ENCODE measurements at places on chromosomes 6 and 20.

DNA sequence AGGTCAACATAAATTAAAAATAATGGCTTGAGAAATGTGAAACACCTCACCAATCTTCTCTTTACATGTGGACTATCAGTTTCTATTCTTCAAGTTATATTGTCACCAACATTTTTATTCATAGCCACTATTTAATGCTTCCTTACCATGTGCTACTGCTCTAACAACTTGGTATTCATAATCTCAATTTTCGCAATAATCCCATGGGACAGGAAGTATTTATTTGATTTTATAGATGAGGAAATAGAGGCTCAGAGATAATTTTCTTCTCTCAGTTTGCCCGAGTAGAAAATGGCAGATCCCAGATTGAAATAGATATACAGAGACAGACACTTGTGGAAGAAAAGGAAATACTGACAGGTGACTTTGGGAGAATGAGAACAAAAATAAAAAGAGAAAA lies 66.6 kb downstream of the FAM83B start:
- no peak for DNase-seq

DNA sequence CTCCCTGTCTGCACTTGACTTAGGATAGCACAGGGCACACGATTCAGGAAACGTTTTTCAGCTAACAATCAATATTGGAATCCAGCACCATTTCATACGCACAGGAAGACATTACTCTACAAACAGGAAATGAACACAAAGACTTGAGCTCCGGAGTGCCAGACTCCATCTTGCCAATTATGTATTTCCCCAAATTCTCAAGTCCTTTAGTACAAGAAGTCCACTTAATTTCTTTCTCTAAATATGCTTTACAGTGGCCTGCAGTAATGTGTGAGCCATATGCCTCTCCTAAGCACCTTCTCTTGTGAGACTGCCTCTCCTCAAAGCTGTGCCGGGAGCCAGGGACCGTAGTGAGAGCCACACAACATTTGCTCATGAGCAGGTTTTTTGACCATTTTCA lies 168.2 kb downstream of the THBS2 start:
- DNase-seq: no peak

DNA sequence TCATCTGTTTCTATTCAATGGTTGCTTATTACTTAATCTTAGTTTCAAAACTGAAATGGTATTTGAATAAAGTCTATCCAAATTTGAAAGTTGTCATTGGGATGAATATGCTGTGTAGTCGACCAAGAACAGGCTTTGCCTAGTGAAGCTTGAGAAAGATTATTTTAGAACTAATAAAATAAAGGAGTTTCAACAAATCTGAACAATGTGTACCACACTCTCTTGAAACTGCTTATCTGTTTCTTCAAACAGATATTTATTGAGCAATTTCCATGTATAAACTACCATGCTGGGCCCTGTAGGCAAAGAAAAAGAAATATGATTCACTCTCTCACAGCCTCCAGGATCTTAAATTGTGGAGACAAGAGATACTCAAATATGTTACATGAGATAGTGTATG lies 174.4 kb downstream of the OGFRL1 start:
- DNase-seq: no peak

- DNase-seq: no peak
Observed at GRCh38 chr6:6867404-6867799, 240.4 kb upstream of the RREB1 start.

GRCh38 chr20:41095110-41095969 lies 42.0 kb upstream of the PLCG1 start:
- peak; percentile 58 for DNase-seq

GRCh38 chr6:34650823-34651222 lies 45.7 kb downstream of the ILRUN start:
- DNase-seq: no peak

GRCh38 chr20:19785173-19785982 lies 27.3 kb downstream of the RIN2 start:
- no peak for DNase-seq

- DNase-seq: peak; percentile 20
Observed at GRCh38 chr6:78810146-78810545, 57.2 kb upstream of the IRAK1BP1 start.

GRCh38 chr6:106724848-106725247 lies 95.5 kb downstream of the QRSL1 start:
- no peak for DNase-seq

DNA sequence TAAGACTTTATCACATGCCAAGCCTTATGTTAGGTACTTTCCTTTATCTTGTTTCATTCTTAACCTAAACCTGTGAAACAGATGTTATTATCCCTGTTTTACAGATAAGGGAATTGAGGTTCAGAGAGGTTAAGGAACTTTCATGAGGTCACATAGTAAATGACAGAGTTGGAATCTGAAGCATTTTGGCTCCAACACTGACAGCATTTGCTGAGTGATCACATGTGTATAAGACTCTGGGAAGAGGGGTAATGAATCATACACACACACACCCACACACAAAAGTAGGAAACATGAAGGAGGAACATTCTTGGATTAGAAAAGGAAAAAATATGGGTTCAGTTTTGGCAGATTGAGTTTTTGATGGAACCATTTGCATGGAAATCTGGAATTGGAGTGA lies 212.5 kb downstream of the GJA1 start:
- DNase-seq: no peak

- no peak for DNase-seq
Observed at GRCh38 chr6:116866281-116866871, 10.7 kb upstream of the RFX6 start.

GRCh38 chr20:51043811-51044210 lies 20.9 kb upstream of the KCNG1 start:
- DNase-seq: no peak

- DNase-seq: no peak
Observed at GRCh38 chr6:22113026-22113766, 183.6 kb downstream of the PRL start.

DNA sequence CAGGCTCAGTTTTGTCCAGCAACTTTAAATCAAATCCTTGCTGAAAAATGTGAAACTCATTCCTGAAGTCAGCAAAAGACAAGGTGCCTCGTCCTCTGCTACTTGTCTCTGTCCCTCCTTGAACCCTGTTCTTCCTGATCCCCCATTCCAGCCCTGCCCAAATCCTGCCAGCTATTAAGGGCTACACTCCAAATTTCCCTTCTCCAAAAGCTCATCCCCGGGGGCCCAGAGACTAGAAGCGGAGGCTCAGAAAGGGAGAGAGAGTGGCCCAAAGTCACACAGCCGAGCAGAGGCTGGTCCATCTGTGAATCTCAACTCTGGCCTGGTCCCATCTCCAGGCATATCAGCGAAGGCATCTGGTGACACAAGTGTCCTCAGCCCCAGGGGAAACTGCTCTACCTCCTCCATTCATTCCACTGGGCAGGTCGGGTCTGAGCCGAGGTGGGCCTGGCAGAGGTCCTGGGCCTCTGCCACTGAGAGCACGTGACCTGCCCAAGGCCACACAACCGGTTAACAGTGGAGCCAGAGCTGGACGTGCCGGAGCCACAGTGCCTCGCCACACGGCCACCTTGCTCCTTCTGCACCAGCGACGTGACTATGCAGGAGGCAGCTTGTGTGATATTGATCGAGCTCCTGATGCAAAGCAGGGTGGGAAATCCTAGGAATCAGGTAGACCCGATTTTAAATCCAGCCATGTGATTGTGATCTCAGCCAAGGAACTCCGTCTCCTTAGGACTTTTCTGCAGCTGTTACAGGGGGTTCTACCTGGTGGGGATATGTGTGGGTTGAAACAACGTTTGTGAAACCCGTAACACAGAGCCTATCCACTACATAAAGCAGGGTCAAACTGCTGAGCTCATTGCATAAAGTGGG lies 28.6 kb downstream of the NOL4L start:
- no peak for DNase-seq

GRCh38 chr20:8213831-8214587 lies 81.9 kb downstream of the PLCB1 start:
- DNase-seq: peak; percentile 32

- DNase-seq: no peak
Observed at GRCh38 chr6:31871046-31871659, 7.6 kb downstream of the SLC44A4 start.

DNA sequence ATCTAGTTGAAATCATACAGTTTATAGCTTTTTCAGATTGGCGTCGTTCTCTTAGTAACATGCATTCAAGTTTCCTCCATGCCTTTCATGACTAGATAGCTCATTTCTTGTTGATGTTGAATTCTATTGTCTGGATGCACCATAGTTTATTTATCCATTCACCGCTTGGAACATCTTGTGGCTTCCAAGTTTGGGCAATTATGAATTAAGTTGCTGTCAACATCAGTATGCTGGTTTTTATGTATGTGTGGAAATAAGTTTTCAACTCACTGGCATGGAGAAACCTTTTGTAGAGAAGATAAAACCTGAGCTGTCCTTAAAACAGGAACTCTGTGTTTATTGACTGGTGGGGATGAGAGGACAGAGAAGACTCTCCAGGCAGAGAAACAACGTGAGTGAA lies 248.0 kb downstream of the CDC5L start:
- DNase-seq: no peak

DNA sequence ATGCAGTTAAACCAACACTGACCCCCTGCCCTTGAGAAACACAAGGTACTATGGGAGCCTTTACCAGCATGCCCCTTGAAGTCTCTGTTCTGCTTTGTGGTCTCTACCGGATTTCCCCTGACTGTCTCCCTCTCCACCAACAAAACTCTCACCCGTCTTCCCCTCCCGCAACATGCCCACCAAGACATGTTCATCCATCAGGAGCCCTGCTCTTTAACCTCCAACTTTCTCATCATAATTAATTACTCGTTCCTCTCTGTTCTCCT lies 1.1 kb downstream of the ZNF165 start:
- DNase-seq: peak; percentile 73

GRCh38 chr6:130697271-130697994 lies 129.8 kb upstream of the SMLR1 start:
- no peak for DNase-seq

DNA sequence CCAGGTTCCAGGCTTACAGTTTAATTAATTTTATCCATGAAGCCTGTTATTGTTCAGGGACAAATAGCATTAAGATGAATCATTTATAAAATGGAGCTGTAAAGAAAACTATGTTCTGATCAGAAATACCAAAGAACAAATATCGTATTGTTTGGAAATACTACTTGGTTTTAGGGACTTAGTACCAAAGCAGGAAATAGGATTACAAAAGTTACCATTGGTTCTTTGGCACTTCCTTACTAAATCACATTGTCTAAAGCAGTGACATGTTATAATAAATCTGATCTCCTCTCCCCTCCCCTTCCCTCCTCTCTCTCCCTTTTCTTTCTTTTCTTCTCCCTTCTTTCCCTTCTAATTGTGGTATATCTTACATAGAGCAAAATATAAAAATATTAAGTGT lies 29.6 kb downstream of the CRYBG1 start:
- DNase-seq: no peak

- no peak for DNase-seq
Observed at GRCh38 chr6:31691564-31692108, 10.8 kb upstream of the LY6G5C start.

DNA sequence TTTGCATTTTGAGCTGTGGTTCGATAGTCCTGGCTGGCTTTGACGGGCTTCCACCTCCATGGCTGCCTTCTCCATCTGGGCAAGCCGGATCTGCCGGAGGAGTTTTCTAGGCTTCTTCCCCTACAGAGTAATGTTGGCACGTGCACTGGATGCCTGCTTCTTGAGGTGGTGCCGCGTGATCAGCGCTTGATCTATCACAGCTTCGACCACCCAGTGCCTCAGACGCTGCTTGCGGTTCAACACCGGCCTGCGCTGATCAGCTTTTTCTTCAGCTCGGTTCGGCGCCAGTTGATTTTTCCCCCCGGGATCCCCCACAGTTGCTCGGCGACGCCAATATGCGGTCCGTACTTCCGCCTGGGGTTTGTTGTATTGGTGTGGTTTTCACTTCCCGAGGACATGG lies 23.5 kb downstream of the FBXO5 start:
- no peak for DNase-seq

DNA sequence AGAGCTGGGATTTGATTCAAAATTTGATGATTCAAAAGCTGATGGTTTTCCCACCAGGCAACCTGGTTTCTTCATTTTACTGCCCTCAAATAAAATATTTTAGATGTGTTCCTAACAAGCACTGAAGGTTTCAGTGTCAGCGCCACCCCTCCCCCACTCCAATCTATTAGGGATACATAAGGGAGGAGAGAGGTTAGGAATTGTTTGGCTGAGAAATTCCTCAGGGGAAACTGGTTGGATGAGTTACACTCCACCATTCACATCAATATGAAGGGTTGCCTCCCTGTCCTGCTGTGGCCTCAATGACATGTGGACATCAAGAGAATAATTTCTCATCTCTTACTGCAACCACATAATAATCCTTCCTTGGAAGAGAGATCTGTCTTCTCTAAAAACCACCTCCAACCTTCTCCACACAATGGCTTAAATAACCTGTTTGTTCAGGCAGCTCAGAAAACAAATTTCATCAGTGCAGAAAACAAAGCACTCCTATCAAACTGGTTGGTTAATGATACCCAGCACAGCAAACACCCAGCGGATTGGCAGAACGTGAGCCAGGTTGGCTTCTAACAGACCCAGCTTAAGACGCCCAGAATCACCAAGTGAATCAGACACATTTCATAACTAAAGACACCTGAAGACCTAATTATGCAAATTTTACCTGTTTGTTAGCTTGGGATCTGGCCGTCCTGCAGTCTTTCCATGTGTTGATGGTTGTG lies 136.0 kb upstream of the SGK1 start:
- DNase-seq: no peak

GRCh38 chr6:43516367-43516696 lies 394 bp downstream of the YIPF3 start:
- no peak for DNase-seq

- DNase-seq: no peak
Observed at GRCh38 chr20:14580418-14581074, 243.1 kb upstream of the FLRT3 start.

DNA sequence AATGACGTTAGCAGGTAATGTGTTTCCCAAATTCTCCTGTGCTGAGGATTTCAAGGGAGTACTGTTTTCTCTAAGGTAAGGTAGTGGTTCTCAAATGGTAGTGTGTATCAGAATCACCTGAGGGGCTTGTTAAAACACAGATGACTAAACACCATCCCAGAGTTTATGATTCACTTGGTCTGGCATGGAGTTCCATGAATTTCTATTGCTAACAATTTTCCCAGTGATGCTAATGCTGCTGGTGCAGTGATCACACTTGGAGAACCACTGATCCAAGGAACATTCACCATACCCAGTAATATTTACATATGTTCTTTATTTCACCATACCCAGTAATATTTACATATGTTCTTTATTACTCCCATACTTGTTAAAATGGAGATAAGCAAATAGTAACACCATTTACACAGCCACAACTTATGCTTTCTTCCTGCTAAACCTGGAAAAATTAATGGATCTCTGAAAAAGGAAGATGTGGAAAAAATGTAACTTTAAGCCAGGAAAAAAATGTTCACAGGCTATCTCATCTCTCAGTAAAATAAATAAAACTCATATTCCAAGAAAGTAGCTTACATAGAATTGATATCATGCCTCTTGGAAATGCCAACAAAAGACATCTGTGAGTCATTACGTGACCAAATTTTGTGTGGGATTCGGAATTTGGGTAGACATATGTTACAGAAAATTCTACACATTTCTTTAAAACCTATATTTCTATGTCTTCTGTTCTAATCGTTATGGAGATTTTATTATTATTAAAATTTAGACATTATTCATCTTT lies 129.5 kb downstream of the MMUT start:
- DNase-seq: no peak
